ENCODE measurements at places on chromosomes 3 and 15.

DNA sequence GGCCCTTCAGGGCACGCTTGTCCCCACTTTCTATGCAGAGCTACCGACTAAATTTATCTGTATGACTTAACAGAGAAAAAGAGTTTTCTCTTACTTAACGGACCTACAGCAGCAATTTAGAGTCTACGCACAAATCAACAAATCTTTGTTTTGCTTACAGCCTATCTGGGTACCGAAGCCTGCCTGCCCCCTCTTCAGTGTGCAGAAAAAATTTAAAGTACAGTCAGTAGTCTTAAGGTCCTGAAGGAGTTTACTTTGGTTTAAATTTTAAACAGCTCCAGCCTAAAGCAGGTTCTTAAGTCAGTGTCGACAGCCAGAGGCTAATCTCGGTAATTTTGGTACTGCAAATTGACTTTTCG lies 570 bp downstream of the SACM1L start:
- peak; percentile 15 for DNase-seq

DNA sequence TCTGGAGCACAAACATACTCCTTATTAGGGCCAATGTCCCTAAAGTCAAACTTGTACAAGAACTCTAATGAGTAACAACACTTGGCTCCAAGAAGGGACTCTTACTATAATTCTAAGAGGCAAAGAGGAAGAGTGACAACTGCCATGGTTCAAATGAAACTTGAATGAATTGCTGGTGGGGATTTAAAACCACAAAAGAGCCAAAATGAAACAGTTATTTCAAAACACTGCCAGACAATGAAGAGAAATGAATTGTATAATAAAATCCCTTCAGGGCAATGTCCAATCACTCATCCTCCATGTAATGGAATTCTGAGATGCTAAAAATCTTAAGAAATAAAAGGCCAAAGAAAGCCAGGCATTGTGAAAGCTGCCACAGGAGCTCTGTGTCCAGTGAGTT lies 14.2 kb downstream of the THRB start:
- DNase-seq, result no peak

GRCh38 chr15:84112025-84112424 lies 123.5 kb upstream of the GOLGA6L4 start:
- DNase-seq, result no peak

- no peak for DNase-seq
These were observed 32.6 kb upstream of the MEIS2 start for GRCh38 chr15:37132826-37133417.

DNA sequence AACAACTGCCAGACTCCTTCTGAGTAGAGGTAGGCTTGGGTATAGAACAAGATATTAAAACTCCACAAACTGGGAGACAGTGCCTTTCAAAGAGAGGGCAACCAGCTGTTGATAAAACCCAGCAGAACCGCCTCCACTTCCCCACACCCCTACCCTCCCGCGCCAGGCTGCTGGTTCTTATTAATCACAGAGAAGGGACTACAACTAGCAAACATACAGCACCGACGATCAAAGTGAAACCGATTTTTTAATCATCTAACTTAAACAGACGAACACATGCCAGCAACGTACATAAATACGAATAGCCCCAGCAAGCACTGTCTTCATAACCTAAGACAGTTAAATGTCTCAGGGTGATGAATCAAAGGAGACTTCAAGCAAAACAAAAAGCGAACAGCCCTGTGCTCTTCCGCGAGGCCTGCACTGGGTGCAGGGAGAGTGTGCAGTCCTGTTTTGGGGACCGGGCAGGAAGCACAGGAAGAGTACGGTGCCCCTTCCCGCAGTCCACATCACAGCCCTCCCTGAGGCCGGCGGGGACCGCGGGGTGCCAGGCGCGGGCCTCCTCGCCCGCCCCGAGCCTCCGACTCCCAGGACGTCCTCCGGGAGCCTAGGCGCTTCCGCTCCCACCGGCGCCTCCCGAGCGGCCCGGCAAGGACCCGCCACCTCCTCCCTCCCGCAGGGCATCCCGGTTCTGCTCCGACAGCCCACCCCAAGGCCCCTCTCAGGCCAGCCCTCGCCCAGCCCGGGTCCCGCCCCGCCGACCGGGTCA lies 75.1 kb upstream of the VGLL4 start:
- peak; percentile 54 for DNase-seq

DNA sequence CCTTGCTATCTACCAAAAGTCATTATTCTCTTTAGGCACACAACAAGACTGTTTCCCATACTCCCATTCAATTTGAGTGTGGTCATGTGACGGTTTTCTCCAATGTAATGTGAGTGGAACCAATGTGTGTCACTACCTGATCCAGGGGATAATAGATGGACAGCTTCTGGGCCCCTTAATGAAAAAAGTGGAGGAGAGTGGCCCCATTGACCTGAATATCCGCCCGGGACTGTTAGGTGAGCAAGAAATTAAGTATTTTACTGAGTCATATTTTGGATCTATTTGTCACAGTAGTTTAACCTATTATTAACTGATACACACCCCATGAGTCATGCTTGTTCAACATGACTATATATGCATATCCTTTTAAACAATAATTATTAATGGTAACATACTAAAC lies 15.1 kb upstream of the ARID3B start:
- no peak for DNase-seq

DNA sequence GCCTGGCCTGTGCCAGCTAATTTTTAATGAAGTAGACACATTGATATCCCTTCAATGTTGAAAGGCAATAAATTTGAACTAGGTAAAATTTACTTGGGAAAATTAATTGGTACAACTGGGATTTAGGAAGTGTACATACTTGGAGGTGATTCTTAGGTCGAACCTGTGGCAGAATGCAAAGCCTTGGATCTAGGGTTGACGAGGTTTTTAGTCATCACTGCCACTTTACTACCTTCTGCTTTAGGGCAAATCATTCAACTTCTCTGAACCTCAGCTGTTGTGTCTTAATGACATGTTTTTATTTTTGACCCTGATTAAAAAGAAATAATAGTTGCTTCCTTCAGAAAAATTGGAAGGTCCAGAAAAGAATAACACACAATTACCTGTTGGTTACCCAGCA lies 2.5 kb downstream of the APPL1 start:
- DNase-seq, result peak; percentile 7

DNA sequence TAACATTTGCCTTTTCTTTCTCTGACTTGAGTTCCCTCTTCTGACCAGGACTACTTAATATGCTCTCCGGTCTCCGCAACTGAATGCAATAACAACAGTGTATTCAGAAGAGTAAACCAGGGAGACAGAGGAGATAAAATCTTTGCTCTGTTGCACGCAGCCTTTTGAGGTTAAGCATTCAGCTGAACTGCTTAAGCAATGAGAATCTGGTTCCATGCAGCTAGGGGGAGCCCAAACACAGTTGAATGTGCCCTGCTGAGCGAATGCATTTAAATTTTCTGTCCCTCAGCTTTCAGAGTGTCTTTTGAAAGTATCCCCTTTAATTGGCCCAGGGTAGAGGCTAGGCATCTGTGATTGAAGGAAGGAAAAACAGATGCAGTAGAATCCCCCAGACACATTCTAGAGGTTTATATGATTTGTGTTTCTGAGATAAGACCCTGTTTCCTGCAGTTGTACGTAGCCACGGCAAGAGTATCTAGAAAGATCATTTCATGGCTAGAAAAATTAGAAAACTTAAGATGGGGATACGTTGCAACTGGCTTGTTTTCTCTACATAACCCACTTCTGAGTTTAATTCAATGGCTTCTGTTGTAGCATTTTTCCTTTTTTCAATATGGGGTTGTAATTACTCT lies 309.6 kb downstream of the TUSC7 start:
- DNase-seq, result peak; percentile 56

- no peak for DNase-seq
These were observed at the start of gene LRRC3B for GRCh38 chr3:26622621-26623418. Gene LRRC3B, plus strand, starts transcription at chr3:26622772. Its CDS starts 86,901 bp downstream, at chr3:26709673.

DNA sequence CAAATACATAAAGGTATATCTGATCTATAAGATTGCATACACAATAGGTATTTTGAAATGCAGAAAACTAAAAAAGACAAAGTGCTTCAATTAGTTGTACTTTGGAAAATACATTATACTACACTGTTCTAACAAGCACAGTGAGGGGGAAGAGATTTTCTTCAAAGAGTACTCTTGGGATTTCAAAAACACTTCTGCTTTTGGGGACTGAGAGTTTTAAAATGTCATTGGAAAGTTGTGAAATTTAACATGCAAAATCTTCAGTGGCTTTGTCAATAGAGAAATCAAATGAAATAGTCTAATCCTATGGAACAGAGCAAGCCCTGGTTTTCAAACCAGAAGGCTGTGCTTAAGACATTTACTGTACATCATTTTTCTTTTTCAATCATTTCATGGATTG lies 322.2 kb upstream of the SEMA6D start:
- DNase-seq, result peak; percentile 5

DNA sequence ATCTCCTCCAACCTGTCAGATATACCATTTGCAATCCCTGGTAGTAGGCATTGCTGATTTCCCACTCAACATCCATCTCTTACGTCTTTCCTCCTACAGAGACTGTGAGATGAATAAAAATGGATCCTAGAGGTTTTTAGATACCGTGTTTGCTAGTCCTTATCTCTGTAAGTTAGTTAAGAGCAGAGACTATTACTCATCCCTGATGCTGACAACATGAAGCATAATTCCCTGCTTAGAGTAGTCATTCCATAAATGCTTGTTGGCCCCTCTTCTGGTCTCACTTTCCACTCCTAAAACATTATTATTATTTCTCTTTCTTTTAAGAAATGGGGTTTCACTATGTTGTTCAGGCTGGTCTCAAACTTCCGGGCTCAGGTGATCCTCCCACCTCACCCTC lies 136.2 kb downstream of the RTP4 start:
- no peak for DNase-seq

DNA sequence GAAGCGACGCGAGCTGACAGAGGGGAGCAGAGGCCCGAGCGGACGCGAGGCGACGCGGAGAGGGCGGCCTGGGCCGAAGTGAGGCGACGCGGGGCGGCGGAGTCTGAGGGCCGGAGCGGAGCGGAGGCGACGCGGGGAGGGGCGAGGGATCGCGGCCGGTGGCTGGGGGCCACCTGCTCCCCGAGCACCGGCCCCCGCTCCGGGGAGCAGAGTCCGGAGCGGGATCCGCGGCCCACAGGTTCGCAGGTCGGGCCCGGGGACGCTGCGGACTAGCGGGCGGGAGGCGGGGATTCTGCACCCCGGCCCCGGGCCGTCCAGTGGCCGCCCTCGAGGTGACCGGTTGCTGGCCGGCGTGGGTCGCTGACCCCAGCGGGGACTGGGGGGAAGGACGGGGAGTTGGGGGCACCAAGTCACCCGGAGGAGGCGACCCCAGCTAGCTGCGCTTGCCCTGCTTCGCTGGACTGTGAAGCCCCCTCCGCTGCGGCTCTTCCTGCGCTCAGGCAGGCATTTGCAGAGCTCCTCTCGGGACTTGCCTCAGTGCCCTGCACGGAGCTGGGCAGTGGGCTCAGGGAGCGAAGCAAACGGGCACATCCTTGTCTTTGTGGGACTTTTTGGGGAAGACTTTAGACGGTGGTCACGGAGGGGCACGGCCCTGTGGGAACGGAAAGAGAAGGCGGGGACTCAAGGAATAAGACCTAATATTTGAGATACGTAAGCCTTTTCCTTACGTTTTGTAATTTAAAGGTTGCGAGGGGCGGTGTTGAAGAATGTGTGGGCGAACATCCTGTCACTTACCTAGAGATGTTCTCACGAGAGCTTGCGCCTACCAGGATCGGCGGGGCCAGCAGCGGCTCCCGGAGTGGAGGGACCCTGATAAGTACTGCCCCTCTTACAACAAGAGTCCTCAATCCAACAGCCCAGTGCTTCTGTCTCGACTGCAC lies 566 bp downstream of the HMCES start:
- peak; percentile 64 for DNase-seq

DNA sequence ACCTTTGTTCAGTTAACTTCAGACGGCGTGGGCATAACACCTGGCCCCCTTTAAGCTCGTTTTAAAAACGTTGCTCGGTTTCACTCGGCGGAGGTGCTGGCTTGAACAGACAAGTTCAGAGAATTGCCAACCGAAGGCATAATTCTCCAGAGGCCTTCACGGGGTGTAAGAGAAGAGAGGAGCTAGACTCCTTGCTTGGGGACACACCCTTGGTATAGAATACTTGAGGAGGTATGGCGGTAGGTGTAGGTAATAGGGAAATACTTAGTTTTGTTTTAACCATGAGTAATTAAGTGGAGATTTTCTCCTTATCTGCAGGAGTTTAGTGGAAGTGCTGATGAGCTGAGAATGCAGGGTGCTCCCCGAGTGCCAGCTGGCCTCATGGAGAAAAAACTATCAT lies 921 bp downstream of the FBXL2 start:
- DNase-seq, result no peak

GRCh38 chr15:93257920-93258319 lies 168.9 kb upstream of the RGMA start:
- no peak for DNase-seq

- peak; percentile 46 for DNase-seq
These were observed 169.1 kb downstream of the TPRG1 start for GRCh38 chr3:189340680-189341460.

DNA sequence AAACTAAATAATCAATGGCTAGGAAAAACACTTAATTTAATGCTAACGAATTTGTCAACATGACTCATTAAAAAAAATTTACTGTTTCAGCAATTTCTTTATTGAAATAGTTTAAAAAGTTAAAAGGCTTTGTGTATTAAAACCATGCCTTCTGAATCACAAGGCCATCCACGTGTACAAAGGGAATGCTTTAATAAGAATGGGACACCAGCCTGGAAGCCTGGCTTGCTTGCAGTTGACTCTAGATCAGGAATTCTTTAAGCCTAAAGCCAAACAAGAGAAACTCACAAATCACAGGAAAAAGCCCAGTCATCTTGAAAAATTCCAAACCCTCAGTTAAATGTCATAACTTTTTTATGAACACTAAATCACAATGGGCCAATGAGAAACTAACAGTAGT lies 137.6 kb downstream of the PEAK1 start:
- no peak for DNase-seq

GRCh38 chr3:187522293-187522692 lies 147.9 kb downstream of the SST start:
- DNase-seq, result no peak

- no peak for DNase-seq
These were observed 270.6 kb downstream of the CLSTN2 start for GRCh38 chr3:140205598-140205997.

DNA sequence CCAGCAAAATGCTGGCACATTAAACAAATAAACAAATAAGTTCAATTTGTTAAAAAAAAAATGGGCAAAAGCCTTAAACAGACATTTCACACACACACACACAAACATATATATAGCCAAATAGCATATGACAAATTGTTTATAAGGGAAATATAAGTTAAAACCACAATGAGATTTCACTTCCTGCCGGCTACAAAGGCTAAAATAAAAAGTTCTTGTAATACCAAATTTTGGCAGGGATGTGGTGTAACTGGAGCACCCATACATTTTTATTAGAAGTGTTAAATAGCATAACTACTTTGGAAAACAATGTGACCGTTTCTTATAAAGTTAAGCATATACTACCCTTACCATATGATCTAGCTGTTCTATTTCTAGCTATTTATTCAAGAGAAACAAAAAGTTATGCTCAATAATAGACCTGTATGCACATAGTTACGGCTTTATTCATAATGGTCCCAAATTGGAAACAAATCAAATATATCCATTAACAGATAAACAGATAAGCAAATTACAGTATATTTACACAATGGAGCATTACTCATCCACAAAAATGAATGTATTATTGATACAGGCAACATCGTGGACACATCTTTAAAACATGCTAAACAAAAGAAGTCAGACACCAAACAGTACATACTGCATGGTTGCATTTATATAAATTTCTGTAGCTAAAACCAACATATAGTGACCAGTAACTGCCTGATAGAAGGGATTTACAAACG lies 93.9 kb downstream of the EOMES start:
- peak; percentile 20 for DNase-seq

- DNase-seq, result peak; percentile 64
These were observed 16.1 kb upstream of the SEMA4B start for GRCh38 chr15:90184786-90185704.

All from NB4 (cell line).